ENCODE measurements at places on chromosomes 12 and 14.
A peak's percentile ranks its signal among the peaks of the same experiment; 100 is the strongest.

GRCh38 chr12:45668641-45669040, 60.9 kb upstream of the ARID2 start:
- DNase-seq = no peak

- DNase-seq = no peak
Observed at GRCh38 chr14:35458442-35458841, 53.9 kb upstream of the NFKBIA start.

GRCh38 chr14:71403656-71404055, 496.4 kb downstream of the PCNX1 start:
- DNase-seq = peak; percentile 11

- no peak for DNase-seq
Observed at GRCh38 chr12:40980427-40980961, 207.6 kb upstream of the PDZRN4 start.

GRCh38 chr14:88955455-88955854, 131.0 kb downstream of the TTC8 start:
- no peak for DNase-seq

GRCh38 chr12:30754383-30754749, 385 bp downstream of the CAPRIN2 start:
- DNase-seq = peak; percentile 8
